NCI-H2107 (cell line): ENCODE measurements at places on chromosomes 7 and 10.
A peak's percentile ranks its signal among the peaks of the same experiment; 100 is the strongest.

DNA sequence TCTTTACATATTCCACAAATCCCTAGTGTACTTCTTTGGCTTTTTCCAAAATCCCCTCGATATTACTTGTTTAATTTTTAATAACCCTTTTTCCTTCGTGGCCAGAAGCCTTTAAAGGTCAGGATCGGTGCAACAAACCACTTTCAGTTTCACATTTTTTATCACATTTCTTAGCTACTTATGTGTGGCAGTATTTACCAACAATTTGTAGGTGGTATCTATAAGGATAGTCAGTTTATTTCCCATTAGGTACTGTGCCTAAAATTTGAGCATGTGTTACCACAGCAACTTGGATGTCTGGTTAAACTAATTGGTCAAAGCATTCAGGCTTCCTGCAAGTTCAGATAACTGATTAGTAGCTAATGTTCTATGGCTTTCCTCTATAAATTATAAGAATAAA is 104.9 kb downstream of the CDK14 start:
- no peak for DNase-seq

DNA sequence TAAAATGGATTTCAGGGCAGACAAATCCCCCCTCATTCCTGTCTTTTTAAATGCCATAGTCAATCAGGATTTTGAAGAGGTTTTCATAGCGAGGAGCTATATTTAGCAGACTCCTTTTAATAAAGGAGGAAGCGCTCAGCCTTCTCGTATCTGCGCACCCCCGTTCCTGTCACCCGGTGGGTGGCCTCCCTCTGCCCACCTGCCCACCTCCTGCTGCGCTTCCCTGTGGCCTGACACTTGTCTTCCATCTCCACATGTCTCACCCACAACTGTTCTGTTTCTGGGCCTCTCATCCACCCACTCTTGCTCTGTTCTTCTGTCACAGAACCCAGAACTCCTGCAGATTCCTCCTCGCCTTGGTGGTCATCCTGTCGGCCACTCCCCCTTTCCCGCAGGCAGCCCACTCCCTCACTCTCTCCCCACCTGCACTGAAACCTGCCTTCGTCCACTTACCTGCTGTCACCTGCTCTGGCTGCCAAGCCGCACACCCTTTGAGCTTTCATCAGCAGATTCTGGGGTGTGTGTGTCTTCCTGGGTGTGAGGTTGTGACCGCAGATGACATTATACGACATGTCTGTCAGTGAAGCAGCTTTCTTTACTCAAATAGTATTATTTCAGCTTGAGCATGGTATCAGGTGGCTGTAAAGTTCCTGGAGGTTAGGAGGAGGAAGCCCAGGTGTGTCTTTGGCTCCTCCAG is 163.5 kb upstream of the AGK start:
- no peak for DNase-seq

- no peak for DNase-seq
Observed at GRCh38 chr7:128941946-128942526, 4.3 kb downstream of the IRF5 start.

GRCh38 chr7:22193450-22193983 is 163.4 kb downstream of the RAPGEF5 start:
- peak; percentile 50 for DNase-seq

DNA sequence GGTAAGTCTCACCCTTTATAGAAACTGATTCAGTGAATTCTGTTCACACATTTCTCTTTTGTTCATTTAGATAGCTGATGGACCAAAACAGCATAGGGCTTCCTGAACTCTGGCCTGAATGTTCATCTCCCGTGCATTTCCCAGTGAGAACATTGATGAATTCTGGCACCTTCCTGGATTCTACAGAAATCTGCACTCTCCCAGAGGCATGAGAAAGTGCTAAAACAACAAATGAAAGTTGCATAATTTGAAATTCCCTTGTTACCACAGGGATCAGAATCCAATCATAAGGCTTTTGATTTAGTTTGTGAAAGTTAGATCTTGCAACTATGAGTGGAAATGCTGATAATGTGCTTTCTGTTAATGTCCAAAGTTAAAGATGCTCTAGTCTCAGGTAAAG is 29.7 kb upstream of the SCIN start:
- no peak for DNase-seq

- DNase-seq, result no peak
Observed at GRCh38 chr7:33310546-33310945, 181.2 kb downstream of the BBS9 start.

GRCh38 chr7:108037140-108037539 is 34.2 kb upstream of the LAMB1 start:
- no peak for DNase-seq

DNA sequence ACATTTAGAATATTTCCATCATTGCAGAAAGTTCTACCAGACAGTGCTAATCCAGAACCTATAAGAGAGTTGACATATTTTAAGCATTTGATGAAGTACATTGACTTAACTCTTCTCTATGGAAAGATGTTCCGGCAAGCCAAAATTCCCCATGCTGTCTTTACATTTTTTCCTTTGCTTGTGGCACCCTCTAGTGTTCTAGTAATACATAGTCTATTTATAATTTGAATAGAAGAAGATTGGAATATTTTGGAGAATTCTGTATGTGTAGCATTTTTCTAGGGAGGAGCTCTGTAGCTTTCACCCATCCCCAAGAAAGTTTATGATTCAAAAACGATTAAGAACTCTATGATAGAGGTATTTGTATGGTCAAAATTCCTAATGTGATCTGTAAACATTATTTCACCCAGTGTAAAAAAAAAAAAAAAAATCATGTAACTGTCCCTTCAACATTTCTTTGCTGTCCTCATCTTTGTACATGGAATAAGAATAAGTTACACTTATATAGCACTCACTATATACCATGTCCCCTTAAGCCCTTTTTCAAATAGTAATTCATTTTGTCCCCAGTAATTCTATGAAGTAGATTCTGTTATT is 33.2 kb downstream of the NRF1 start:
- no peak for DNase-seq
